Epithelial cell of proximal tubule (primary cell): ENCODE measurements at places on chromosomes 5 and 9. TPM values are rescaled to one million over a fixed set of nuclear protein-coding genes. Genes with fewer than 3 reads are reported as not detected.

Gene CNTNAP3
- 5.5 and 16.6 TPM in 2 replicates for total RNA-seq

DNA sequence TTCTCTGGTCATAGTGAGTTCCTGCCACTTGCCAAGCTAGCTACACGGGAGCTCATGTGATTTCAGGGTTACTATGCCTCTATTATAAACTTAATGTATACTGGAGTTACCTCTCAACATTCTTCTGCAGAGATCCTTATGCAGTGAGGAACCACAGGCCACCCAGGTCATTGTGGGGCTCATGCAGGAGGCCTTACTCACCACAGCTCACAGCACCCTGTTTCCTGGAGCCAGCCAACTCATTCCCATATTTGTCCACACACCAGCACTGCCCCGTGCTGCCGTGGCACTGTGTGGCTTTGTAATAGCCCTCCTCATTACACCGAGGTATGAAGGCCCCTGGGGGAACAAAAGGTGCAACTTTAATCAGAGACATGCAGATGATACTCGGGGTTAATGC lies 520.0 kb downstream of the SPOCK1 start:
- no peak for DNase-seq

DNA sequence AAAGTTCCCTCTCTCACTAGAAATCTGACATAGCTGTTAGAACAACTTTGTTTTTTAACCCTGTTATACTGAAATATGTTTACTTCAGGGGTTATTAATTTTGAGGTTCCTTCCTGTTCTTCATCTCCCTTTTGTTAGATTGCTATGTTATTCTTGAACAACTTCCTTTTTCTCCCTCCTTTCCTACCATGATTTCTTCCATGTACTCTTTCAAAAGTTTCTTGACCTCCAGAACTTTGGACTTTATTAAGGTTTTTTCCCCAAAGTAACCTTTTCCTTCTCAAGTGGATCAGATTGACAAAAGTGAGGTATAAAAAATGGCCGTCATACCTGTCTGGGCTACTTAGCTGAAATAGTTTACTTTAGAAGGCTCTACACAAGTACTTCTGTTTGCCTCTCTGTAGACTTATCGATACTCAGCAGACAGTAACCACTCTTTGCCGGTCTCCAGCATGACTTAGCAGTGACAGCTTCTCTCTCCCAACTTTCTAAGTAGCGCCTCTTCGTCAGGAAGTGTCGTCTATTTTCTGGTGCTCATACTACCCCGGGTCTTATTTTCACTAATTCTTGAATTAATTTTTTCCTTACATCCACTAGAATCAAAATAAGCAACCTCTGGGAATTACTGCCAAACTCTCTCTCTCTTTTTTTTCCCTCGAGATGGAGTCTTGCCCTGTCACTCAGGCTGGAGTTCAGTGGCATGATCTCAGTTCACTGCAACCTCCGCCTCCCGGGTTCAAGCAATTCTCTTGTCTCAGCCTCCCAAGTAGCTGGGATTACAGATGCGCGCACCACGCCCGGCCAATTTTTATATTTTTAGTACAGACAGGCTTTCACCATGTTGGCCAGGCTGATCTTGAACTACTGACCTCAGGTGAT lies 19.7 kb downstream of the NFIL3 start:
- DNase-seq, result no peak

GRCh38 chr5:73302797-73303147 lies 129.8 kb downstream of the TMEM174 start:
- DNase-seq, result no peak

DNA sequence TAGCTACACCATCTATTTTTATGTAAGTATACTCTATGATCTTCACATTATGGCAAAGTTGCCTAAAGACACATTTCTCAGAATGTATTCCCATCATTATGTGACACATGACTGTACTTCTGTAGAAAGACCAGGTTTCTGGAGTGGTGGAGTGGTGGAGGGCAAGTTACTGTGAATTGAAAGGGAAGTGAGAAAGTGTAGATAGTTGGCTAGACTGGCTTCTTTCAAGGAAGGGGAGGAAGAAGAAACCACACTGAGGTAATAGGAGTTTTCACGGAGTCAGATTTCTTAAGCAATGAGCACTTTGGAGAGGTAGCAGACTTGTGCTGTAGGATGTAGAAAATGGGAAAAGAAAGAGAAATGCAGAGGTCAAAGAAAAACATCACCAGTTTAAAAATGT lies 50.9 kb upstream of the EQTN start:
- no peak for DNase-seq
